A549 (cell line): ENCODE measurements at places on chromosomes 12 and 14. TPM values are rescaled to one million over a fixed set of nuclear protein-coding genes. Genes with fewer than 3 reads are reported as not detected.

Gene ABCC9
- polyA plus RNA-seq: 0.03 TPM in 1 of 3 replicates, not detected in the others

Gene SYT1
- 9.5 to 14.3 TPM (median 11.7 TPM) in 3 replicates for polyA plus RNA-seq

- DNase-seq: no peak
These were observed 23.3 kb downstream of the DYRK2 start for GRCh38 chr12:67671892-67672291.

GRCh38 chr14:58712357-58712756, 74.6 kb downstream of the DACT1 start:
- DNase-seq: no peak

DNA sequence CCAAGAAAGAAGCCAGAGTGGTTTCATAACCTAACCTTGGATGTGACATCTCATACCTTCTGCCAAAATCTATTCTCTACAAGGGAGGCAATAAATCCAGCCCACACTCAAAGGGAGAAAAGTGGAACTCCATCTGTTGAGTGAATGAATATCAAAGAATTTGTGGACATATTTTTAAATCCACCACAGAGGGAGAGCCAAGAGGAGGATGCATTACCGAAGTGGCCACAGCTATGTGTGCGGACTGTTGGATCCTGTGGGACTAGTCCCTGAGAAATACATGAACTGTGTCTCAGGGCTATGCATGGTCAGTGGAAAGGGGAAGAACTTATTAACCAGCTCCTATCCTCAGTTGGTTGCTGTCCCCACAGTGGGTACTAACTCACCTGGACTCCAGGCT, 273.9 kb downstream of the NUAK1 start:
- no peak for DNase-seq

GRCh38 chr12:473198-473597, 13.5 kb downstream of the B4GALNT3 start:
- DNase-seq: no peak
